Sigmoid colon (tissue), 7 donors: ENCODE measurements at places on chromosomes 6 and 20.
A peak's percentile ranks its signal among the peaks of the same experiment; 100 is the strongest.

DNA sequence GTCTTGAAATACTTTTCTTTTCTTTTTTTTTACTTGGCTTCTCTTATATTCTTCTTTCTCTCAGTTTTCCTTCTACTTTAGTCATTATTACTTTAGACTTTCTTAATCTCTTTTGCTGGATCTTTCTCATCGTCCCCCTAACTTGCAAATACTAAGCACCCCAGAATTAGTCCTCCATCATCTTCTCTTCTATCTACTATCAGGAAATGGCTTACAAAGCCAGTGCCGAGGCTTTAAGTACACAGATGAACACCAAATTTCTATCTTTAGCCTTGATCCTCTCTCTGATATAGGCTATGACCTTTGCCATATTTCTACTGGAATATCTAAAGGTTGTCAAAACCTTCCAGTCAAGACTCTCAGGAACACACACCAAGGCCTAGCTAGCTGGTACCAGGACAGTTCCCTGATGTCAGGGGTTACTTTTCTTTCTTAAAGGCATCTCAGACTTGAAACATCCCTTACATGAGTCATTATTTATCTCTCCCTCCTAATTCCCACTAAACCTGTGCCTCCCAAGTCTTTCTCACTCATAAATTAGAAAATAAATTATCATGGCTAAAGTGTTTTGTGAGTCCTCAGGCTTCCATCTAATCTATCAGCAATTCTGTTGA lies 278.6 kb upstream of the TCF21 start:
- DNase-seq: no peak

GRCh38 chr20:63831993-63832686 lies 1.1 kb upstream of the ZBTB46 start:
- no peak for DNase-seq

DNA sequence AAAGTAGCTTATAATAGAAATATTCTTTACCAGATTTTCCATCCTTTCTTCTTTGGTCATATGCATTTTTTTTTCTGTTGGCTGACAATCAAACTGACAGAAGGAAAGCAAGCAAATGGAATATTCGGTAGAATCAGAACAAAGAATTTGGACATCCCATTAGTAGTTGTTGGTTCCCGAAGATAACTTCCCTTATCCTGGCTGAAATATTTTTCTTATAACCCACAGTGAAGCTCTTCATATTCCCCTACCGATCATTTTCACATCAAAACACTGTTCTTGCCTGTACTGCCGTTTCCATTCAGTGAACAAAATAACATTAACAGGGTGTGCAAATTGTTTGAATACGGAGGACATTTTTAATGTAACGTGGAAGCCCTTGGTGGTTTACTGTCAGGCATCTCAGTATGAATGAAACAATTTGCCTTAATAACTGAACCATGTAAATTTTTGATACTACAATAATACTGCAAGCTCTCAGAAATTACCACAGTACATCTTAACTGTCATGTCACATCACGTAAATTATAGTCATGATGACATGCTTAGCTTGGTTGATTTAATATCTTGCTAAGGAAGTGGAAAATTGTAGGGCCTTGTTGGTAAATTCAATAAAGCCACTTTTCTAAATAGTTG lies 311.5 kb downstream of the LAMA2 start:
- DNase-seq: no peak

- no peak for DNase-seq
These were observed 66.7 kb downstream of the CD164 start for GRCh38 chr6:109315341-109316110.

- no peak for DNase-seq
These were observed 679.3 kb downstream of the DHX35 start for GRCh38 chr20:39641423-39641822.

GRCh38 chr6:157941101-157941863 lies 40.4 kb upstream of the SYNJ2 start:
- no peak for DNase-seq

- peak; percentile 64 for DNase-seq
These were observed 487.0 kb downstream of the CD109 start for GRCh38 chr6:74182992-74183391.

- no peak for DNase-seq
These were observed 85.9 kb downstream of the ADTRP start for GRCh38 chr6:11692451-11693376.

GRCh38 chr20:60254901-60255411 lies 296.7 kb downstream of the CDH26 start:
- no peak for DNase-seq

GRCh38 chr20:1627200-1627550 lies 7.4 kb upstream of the SIRPB1 start:
- no peak for DNase-seq

DNA sequence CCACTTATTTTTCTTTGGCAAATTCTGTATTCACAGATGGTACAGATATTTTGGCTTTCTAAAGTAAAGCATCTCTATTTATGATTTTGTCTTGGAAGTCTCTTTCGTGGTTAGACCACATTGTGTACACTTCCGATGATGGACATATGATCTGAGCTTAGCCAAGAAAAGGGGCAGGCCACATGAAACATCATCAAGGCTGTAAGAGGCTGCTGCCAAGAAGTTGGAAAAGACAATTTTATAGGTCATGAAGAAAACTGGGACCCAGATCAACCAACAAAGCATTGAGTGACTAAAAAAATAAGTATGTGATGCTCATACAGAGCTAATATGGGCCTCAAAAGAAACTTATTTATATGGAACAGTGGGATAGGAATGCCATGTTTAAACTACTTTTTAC lies 266.4 kb downstream of the HAO1 start:
- no peak for DNase-seq

DNA sequence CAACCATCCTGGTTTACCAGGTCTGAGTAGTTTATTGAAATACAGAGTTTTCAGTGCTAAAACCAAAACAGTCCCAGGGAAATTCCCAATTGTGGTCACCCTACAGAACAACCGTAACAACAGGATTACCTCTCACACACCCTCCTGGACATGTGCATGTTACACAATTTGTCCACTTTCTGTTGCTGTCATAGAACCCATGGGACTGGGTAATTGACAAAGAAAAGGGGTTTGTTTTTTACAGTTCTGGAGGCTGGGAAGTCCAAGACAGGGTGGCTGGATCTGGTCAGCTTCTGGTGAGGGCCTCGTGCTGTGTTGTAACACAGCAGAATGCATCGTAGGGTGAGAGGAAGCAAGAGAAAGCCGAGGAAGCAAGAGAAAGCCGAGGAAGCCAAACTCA lies 9.1 kb upstream of the ADA start:
- DNase-seq: no peak

DNA sequence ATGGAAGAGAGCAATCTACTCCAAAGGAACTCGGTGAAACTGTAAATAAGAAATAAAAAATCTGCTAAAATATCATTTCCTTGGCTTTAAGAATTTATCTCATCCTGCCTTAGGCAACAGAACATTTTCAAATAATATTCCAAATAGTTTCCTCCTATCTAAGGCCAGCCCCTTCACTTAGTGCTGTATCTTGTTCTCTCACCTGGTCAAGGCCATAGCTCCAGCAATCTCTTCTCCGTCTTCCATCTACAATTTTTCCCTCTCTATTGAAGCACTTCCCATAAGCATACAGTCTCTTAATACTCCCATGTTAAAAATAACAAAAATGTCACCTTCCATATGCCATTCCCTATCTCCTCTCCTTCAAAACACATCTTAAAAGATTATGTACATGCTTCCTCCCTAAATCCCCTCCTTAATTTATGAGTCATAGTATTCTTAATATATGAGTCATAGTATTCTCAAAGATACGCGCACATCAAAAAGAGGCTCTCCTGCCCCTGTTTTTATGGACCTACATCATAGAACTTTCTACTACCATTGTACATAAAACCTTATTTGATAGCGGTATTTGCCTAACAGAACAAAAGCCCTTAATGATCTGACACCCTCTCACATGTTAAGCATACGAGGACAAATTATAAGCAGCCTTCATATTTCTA lies 146.9 kb downstream of the PDE10A start:
- DNase-seq: no peak

- DNase-seq: no peak
These were observed 71.2 kb upstream of the PRDM1 start for GRCh38 chr6:106014955-106015354.

DNA sequence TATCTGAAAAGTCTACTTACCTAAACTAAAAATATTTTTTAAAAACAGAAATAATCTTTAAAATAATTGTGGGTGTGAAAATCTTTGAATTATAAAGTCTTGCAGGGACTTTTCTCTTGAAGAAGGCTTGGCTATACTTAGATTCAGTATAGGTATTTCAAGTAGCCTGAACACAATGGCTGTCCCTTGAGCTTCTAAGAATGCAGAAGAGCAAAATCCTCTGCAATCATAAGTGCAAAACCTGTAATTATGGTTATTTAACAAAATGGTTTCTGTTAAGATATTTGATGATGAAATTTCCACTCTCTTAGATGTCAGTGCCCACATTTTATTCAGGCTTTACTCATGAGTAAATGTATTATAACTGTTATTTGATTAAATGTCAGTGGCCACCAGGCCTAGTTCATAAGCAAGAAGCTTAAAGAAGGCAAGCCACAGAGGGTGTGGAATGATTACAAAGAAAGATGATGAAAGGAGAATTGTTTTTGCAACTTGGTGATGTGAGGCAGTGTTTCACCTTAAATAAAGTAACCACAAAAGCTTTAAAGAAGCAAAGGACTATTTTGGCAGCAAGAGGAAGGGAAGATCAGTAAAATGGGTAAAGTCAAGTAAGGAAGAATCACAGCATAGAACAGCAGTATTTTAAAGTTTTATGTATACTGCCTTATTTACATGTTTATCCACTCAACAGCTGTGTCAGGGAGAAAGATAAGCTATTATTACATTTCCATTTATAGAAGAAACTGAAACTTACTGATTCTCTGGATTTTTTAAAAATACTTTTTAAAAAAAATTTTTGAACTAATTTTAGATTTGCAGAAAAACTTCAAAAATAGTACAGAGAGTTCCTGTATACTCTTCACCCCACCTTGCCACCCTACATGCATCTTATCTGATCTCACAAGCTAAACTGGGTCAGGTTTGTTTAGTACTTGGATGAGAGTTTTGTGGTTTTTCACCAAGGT lies 351.2 kb upstream of the RUNX2 start:
- DNase-seq: no peak

GRCh38 chr20:25584905-25585704 lies at the start of gene NINL:
Gene NINL (minus strand): TSS chr20:25585531. CDS start chr20:25526587, 58,944 bp downstream.
- DNase-seq: peak; percentile 78

- no peak for DNase-seq
These were observed 182.7 kb downstream of the TBX18 start for GRCh38 chr6:84581494-84582259.

GRCh38 chr6:52063584-52064344 lies 23.6 kb downstream of the PKHD1 start:
- DNase-seq: no peak

GRCh38 chr6:34537922-34538550 lies 18.1 kb downstream of the SPDEF start:
- no peak for DNase-seq

GRCh38 chr6:32181148-32181702 lies 2.8 kb downstream of the AGER start:
- no peak for DNase-seq

GRCh38 chr6:89567630-89568390 lies 70.7 kb downstream of the LYRM2 start:
- no peak for DNase-seq

- DNase-seq: no peak
These were observed 21.6 kb downstream of the KCNB1 start for GRCh38 chr20:49460916-49461315.

- DNase-seq: no peak
These were observed 58.7 kb downstream of the GTF2H5 start for GRCh38 chr6:158226655-158227512.

- DNase-seq: no peak
These were observed 56.0 kb downstream of the GCNT2 start for GRCh38 chr6:10577112-10577511.

GRCh38 chr20:21389368-21389767 lies 8.0 kb downstream of the NKX2-4 start:
- DNase-seq: no peak

DNA sequence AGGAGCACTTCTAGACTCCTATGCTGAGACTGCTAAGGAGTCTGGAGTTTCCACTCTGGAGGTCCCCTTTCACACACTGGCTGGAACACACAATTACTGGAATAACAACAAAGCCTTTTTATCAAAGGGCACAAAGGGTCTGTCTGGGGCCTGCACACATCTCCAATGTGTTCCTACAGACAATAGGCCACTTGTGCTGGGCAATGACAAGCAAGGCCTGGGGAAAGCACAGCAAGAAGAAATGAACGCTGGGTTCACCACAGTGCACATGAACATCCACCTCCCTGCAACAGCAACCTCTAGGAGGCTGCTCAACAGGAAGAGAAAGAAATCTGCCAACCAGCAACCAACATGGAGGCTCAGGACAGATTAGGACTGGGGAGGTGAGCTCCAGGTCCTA lies 43.9 kb downstream of the TRPC4AP start:
- DNase-seq: no peak

GRCh38 chr6:163525926-163526325 lies 111.4 kb downstream of the QKI start:
- no peak for DNase-seq

GRCh38 chr6:14913931-14914330 lies 331.9 kb upstream of the JARID2 start:
- no peak for DNase-seq

GRCh38 chr6:134883314-134883713 lies 66.6 kb downstream of the ALDH8A1 start:
- no peak for DNase-seq

DNA sequence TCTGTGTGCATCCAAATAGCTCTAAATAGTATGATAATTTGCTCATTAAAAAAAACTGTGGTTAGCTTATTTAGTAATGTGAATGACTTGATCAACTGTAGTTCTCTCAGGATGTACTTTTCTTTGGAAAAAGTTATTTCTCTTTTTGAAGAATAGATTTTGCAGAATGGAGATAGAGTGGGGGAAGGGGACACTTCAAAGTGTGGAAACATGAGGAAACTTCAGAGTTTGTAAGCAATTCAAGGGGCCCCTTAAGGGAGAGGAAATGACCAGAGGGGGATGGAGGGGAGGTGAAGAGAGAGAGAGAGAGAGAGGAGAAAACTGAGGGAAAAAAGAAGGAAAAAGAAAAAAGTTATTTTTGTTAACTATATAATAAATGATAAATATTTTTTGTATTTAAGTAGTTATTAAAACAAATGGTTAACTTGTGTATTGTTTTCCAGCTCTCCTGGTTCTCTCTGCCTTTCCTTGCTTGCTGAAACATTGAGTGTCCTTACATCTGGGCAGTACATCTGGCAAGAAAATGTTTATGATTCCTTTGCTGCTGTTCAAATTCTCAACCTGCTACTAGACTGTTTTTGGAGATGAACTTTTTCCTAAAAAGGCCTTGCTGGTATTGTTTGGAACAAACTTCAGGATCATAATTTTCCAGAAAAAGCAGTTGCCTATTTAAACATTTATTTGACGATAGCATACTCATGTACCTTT lies 497.5 kb upstream of the CITED2 start:
- DNase-seq: no peak

GRCh38 chr6:15269011-15269410 lies 23.1 kb downstream of the JARID2 start:
- DNase-seq: no peak

DNA sequence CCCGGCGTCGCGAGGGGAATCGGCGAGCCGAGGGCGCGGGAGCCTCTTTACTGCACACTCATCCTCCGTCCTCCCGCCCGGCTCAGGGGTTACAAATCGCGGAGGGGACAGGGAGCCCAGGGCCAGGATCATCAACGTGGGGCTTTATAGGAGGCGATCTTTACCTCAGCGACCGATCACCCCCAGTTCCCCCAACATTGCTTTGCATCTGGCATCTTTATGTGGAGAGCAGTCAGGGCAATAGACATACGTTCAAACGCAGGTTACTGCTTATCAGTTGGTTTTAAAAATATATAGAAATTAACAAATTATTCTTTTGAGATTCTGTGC lies 634 bp downstream of the HSF2 start:
- DNase-seq: no peak

- DNase-seq: peak; percentile 91
These were observed 53.4 kb downstream of the TRAF3IP2 start for GRCh38 chr6:111552241-111552744.
